Neuronal stem cell (in vitro differentiated cells): ENCODE measurements at places on chromosomes 4 and X.

- DNase-seq = no peak
These were observed 4.2 kb upstream of the CUL4B start for GRCh38 chrX:120564925-120565324.

- DNase-seq = no peak
These were observed 612.8 kb downstream of the C4orf33 start for GRCh38 chr4:129708784-129709183.

- no peak for DNase-seq
These were observed 81.3 kb downstream of the FAM53A start for GRCh38 chr4:1602655-1603412.

- DNase-seq = no peak
These were observed 440.4 kb downstream of the SPRY1 start for GRCh38 chr4:123836851-123837595.

DNA sequence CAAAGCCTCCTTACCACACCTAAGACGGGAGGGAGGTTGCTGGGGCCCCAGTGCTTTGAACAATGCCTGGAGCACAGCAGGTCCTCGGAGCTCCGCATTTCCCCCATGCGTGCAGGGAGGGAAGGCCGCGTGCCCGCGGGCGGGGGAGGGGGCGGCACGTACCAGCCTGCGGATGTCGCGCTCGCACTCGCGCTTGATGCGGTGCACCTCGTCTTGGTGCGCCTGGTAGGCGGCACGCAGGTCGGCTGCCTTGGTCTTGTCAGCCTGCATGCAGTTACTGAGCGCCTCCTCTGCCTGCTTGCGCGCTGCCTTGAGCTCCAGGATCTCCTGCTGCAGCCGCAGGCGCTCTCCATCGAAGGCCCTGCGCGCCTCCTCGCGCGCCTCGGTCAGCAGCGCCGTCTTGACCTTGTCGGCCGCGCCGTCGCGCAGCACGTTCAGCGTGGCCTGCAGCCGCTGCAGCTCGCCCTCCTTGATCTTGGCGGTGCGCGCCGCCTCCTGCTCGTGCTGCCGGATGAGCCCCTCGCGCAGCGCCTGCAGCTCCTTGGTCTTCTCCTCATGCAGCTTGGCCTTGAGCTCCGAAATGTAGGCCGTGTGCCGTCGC, 87.2 kb upstream of the C4orf50 start:
- DNase-seq = no peak

GRCh38 chrX:15151267-15152186, 118.4 kb downstream of the ASB9 start:
- no peak for DNase-seq

DNA sequence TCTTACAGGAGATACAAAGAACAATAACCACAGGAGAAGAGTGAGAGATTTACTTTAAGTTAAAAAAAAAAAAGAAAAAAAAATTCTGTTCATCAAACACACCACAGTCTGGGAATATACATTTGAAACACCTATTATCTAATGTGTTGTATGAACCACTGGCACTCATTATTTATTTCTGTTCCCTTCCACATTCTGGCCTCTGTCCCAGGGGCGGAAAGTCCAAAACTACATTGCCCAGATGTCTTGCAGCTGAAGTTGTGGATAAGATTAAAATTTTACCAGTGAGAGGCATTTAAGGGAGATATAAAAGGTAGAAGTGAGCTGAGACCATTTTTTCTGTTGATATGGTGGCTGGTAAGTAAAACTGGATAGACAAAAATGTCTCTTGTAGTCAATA, 56.2 kb downstream of the SCLT1 start:
- DNase-seq = no peak

- no peak for DNase-seq
These were observed 68.8 kb upstream of the STX18 start for GRCh38 chr4:4610672-4611071.

- DNase-seq = no peak
These were observed 118.5 kb downstream of the PLS3 start for GRCh38 chrX:115679460-115679859.

GRCh38 chr4:113153529-113154101, 104.2 kb downstream of the ANK2 start:
- DNase-seq = no peak
